ENCODE measurements at places on chromosomes 5 and 9. TPM values are rescaled to one million over a fixed set of nuclear protein-coding genes. Genes with fewer than 3 reads are reported as not detected.

SOX30 gene
- total RNA-seq, result not detected

C5orf58 gene
- total RNA-seq, result not detected

- H3K4me3 ChIP-seq, result no peak overlapping the region
- H3K27me3 ChIP-seq, result no peaks in the 10 kb centered on the region
- no peaks in the 10 kb centered on the region for H3K4me1 ChIP-seq
- no peak overlapping the region for H3K27ac ChIP-seq
- H3K36me3 ChIP-seq, result no peaks in the 10 kb centered on the region
- no peak for DNase-seq
Observed at GRCh38 chr9:30103647-30104394, 2280.6 kb upstream of the ACO1 start.

GRCh38 chr5:135423846-135424168 is 23.3 kb downstream of the DCANP1 start:
- H3K27ac ChIP-seq, result peak overlapping the region; percentile 38
- H3K4me1 ChIP-seq, result peaks cover 6% of the 10 kb centered on the region
- no peaks in the 10 kb centered on the region for H3K27me3 ChIP-seq
- DNase-seq, result no peak
- H3K4me3 ChIP-seq, result no peak overlapping the region

DNA sequence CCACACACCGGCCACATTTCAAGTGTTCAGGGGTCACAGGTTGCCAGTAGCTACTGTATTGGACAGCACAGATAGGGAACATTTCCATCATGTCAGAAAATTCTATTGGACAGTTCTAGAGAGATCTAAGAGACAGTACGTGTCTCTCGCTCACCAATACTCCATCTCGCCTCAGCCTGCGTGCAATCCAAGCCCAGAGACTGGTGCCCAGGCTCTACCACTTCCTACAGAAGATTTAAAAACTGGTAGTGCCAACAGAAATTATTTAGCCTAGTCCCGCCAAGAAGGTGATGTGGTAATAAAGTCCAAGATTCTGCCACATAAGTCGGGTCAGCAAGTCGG is 390 bp upstream of the SNX2 start:
- peak overlapping the region; percentile 76 for H3K4me3 ChIP-seq
- no peak for DNase-seq
- no peaks in the 10 kb centered on the region for H3K36me3 ChIP-seq

- no peaks in the 10 kb centered on the region for H3K36me3 ChIP-seq
- H3K27me3 ChIP-seq, result no peaks in the 10 kb centered on the region
- DNase-seq, result no peak
- H3K4me1 ChIP-seq, result no peaks in the 10 kb centered on the region
- H3K4me3 ChIP-seq, result no peak overlapping the region
Observed at GRCh38 chr5:174545926-174546325, 178.5 kb upstream of the MSX2 start.
